Choroid plexus epithelial cell (primary cell): ENCODE measurements at places on chromosomes 3 and 15.
A peak's percentile ranks its signal among the peaks of the same experiment; 100 is the strongest.

GRCh38 chr15:85151861-85152260 lies 170.2 kb downstream of the PDE8A start:
- peak; percentile 28 for DNase-seq

GRCh38 chr15:75231836-75232235 lies 26.3 kb upstream of the GOLGA6C start:
- no peak for DNase-seq

DNA sequence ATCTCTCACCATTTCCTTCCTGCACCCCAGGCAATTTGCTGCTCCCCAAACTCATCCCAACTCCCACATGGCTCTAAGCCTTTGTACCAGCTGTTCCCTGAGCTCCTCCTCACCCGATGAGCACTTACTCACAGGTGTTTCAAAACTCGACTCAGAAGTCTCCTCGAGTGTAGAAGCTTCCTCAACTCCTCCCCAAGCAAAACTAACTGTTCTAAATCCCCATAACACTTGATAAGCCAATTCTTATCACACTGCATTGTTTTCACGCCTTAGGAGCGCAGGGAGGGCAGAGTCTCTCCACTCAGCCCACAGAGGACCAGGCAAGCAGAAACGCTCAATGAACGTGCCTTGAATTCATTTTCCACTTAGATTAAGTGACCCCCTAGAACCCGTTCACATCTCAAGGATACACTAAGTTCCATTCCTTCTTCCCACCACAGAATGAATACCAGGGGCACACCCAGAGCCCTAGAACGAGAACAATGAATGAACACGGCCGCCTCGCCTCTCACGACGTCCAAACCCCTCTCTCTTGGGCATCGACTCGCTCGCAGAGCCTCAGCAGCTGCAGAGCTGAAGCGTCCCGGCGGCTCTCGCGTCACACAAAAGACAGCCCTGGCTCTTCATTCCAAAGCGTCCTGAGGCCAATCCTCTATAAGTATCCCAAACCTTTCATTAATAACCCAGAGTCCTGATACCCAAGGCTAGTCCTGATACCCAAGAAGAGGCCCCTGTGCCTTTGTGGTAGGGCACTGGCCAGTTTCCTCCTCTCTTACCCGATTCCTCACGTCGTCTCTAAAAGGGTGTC lies 1.1 kb downstream of the RAF1 start:
- DNase-seq, result peak; percentile 52

DNA sequence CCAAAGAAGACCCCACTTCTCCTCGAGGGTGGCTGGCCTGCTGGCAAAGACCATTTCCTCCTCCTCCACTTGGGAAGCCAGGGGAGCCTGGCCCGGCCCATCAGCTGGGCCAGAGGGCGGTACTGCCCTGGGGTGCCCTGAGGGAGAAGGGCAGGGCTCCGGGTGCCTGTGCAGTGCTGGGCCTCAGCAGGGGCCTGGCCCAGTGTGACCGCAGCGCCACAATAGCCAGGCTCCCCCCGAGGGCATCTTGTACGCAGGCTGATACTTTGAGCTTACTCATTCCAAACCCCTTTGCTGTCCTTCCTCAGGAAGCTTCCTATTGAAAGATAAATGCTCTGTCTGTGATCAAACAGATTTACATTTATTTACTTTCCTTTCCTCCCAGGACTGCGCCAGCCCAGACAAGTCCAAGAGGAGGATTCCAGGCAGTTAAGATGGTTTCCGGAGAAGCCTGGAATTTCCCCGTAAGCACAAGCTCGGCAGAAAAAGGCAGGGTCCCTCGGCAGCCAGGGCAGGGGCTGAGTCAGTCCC lies 240.1 kb downstream of the XXYLT1 start:
- peak; percentile 58 for DNase-seq

DNA sequence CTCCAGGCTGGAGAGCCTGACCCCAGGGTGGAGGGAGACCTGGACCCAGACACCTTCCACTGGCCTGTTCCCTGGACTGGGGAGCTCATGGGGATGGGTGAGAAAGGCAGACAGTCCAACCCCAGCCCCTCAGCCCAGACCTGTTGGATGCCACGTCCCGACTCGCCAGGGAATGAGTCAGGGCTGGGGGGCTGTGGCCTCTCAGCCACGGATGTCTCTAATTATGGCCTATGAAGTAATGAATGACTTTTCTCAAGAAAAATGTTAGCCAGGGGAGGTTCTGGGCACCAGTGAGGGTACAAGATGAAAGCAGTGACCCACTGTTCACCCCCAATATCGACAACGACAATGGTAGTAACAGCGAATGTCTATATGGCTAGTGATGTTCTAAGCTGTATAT lies 107.0 kb upstream of the RPL32 start:
- peak; percentile 25 for DNase-seq

- no peak for DNase-seq
Observed at GRCh38 chr3:101988596-101988995, 139.3 kb downstream of the NFKBIZ start.

- DNase-seq, result peak; percentile 92
Observed at GRCh38 chr15:63372018-63372705, 9.5 kb downstream of the CA12 start.

DNA sequence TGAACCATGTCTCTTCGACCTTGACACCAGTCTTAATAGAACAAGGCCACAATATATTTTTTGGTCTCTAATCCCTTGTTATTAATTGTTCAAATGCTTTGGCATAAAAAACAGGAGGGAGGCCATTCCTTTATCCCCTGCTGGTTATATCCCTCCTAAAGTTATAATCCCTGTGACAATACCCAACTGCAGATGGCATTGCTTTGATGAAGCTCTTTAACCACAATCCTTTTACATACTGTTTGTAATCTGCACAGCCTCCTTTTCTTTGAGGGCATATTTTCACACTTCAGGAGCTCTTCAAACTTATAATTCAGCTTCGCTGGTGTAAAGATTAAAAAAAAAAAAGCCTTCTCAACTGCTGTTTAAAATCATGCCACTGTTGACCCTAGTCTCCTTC lies 919.0 kb downstream of the EPHA3 start:
- DNase-seq, result no peak
